Stimulated activated naive CD8-positive, alpha-beta T cell treated with anti-CD3 and anti-CD28 coated beads, Interleukin-15, Interleukin-2, amounts not matched to agents 100 U/mL and 50 U/mL, for 24 hours (primary cell): ENCODE measurements at places on chromosomes 11 and 22.

GRCh38 chr11:114179234-114179941 lies 116.8 kb upstream of the NNMT start:
- DNase-seq, result no peak

DNA sequence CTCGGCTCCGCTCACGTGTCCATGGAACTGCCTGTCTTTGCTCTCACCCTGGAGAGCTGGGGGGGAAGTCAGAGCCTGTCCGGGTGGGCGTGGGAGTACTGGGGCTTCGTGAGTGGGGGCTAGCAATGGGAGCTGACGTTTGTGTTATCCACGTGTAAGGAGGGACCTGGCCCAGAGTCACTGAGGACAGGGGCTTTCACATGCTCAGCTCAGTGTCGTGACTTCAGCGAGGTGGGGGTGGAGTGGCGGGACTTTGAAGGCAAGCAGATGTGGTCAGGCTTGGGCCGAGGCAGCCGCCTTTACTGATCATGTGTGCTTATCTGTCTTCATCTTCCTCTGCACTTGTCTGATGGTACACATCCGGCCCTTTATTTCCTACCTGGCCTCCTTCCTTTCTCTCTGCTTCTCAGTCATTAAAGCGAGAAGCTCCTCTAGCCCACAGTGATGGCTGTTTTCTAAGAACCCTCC lies 113.1 kb upstream of the NNMT start:
- DNase-seq, result peak; percentile 61

DNA sequence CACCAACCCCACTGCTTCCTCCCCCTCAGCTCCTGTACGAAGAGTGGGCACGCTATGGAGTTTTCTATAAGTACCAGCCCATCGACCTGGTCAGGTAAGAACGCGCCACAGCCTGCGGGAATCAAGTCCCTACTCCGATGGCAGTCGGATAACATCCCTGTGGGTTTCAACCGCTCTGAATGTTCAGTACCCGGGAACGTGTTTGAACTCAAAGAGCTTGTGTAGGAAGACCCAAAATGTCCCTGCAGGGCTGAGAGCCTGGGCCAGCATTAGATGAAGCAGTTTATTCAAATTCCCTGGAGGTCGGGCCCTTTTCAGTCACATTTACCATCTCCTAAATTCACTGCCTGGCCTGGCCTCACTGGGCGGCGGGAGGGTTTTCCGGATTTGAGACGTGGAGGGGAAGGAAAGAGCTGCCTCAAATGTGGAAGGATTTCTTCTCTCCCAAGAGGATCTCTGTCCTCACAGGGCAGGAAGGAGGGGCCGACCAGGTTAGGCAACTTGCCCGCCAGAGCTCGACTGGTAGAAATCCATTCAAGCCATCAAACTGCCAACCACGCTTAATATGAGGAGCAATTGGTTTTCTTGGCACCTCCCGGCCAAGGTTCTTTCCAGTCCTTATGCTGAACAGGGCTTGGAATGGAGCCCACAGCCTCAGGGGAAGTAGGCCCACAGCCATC lies 46.3 kb downstream of the ANO1 start:
- no peak for DNase-seq

DNA sequence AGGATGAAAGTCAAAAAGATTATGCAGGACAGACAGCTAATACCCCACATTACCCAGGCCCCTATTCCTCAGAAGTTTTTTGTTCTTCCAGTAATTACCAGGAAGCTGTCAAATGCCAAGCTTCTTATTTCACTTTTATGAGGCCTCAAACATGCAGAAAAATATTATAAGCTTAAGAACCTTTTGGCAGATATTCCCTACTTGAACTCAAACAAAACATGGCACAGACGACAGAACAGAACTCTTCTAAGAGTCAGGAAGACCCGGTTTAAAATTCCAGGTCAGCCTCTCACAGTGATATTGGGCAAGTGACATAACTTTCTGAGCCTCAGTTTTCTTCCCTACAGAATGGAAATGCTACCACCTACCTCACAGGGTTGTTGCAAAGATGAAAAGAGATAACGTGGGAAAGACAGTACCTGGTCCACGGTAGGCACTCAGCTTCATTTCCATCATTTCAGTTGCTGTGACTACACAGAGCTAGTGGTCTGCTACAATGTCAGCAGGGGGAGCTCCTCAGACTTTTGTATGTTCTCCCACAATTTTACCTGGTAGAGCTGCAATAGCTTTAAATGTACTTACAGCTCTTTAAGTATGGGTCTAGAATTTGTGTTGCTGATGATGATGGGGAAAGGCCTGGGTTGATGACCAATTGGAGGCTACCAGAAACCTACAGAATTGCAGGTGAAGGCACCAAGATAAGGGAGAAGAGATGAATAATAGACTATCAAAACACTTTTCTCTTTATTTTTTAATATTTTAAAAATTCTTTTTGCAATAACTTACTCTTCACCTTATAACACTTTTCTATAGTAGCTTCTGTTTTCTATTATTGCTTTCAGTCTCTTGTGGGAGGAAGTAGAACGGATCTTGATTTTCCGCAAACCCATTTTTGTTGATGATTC lies 98.3 kb upstream of the CHRM4 start:
- peak; percentile 16 for DNase-seq

DNA sequence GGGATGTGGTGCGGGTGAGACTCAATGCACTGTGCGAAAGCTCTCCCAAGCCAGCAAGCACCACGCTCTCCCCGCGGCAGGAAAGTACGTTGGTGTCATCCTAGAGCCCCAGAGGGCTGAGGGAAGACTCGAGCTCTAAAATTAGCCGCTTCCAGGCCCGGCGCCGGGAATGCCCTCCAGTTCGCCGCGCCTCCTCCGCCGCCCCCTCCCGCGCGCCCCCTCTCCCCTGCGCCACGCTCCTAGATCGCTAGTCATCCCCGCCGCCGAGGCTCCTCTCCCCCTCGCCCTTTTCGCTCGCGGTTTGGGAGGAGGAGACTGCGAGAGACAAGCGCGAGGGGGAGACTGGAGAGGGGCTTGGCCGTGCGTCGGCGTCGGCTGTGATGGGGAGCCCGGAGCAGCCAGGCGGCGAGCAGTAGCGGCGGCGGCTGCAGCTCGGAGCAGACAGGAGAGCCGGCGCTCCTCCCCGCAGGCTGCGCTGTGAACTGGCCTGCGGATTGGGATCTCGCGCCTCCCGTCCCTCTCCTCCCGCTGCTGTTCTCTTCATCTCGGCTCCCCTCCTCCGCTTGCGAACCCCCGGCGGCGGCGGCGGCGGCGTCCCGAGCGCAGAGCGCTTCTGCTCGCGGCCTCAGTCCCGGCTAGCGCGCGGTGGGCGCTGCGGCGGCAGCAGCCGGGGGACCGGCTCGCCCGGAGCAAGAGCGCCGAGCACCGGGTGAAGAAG lies at the start of gene FAT3:
FAT3 (plus strand) TSS at position 412 of the 718 bp plus-strand sequence. CDS start 127,295 bp downstream, outside the sequence.
- no peak for DNase-seq
